ENCODE measurements at places on chromosomes 1 and 21.
A peak's percentile ranks its signal among the peaks of the same experiment; 100 is the strongest.

GRCh38 chr1:32100807-32101708 lies 6.8 kb upstream of the KPNA6 start:
- no peak for DNase-seq

GRCh38 chr1:3772027-3772714 lies 378 bp upstream of the SMIM1 start:
- DNase-seq: peak; percentile 83

DNA sequence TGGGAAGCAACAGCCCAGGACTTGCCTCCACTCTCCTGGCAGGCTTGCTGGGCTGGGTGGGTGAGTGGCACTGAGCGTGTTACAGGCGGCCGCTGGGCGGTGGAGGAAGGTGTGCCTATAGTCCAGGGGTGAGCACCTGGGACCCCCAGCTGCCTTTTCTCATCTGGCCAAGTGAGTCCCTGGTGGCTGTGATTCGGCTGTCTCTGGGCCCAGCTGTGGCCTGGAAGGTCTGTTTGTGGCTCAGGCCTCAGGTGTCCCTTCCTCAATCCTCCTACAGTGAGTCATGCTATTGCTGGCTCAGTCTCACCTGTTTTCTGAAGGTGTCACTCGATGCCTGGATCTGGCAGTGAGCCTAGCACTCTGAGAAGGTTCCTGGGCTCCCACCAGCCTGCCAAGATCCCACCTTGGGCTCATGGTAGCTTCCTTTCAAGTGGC lies 564.2 kb downstream of the PTPRU start:
- no peak for DNase-seq

DNA sequence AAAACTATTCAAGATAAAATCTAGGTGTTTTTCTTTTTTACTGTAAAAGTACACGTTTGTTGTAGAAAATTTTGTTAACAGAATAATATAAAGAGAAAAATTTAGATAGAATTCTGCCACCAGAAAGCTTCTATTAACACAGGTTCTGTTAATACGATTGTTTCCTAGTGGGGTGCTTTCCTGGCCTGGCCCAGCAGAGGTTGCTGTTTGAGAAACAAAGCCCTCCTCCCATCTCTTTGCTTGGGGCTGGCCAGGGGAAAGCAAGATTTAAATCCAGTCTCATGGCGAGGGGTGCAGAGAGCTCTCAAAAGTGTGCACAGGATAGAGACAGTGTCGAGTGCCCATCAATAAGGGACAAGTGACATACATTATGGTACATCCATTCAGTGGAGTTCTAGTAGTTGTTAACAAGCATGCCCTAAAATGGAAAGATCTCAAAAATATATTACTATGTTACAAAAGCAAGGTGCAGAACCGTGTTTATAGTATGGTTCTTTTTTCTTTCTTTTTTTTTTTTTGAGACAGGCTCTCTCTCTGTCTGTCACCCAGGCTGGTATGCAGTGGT lies 14.6 kb upstream of the ACBD3 start:
- no peak for DNase-seq

GRCh38 chr21:46284733-46285132 lies 678 bp downstream of the MCM3AP start:
- no peak for DNase-seq

DNA sequence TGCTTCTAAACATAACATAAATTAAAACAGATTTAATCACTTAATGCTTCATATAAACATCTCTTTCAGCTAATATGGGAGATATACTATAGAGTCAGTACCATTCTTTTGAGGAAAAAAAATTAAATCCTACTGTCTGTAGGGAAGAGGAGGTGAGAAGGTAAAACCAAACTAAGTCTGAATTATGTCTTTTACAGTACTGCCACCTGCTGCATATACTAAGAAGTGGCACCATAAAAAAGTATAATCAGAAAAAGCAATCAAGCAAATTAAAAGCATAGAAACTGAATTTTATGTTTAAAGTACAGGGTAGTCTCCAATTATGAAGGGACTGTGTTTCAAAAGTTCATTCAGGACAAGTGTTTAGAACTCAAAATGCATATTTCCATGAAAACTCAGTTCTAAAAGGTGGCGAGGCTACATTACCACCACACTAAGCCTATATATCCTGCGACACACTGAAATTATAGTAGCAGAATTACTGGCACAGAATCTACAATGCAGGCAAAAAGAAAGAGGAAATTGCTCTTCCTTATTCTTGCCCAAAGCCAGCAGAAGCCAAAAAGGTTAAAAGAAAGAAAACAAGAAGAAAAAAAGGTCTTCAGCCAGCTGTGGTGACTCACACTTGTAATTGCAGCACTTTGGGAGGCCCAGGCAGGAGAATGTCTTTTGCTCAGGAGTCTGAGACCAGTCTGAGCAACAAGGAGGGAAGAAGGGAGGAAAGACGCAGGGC lies 9.0 kb downstream of the NSL1 start:
- DNase-seq: no peak

- DNase-seq: no peak
These were observed 144.8 kb downstream of the ST6GALNAC3 start for GRCh38 chr1:76219366-76219818.

GRCh38 chr1:61388566-61388965 lies 306.2 kb downstream of the NFIA start:
- no peak for DNase-seq

DNA sequence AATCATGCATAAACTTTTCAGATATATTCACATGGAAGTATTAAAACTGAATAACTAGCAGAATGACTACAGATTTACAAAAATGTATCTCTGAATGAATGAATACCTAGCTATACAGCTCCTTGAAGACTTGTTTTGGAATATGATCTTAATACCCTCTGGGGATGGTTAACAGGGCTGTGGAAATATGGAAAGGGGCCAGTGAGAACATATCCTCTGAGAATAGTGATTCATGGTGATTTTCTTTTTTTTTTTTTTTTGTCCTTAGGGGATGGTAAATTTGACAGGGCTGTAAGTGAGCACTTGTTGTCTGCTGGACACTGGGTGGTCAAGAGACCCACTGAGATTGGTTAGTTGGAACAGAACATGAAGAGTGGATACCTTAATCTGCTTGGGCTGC lies 80.7 kb upstream of the HP1BP3 start:
- no peak for DNase-seq

- DNase-seq: no peak
These were observed 112.5 kb upstream of the SPAG17 start for GRCh38 chr1:118297521-118297920.

DNA sequence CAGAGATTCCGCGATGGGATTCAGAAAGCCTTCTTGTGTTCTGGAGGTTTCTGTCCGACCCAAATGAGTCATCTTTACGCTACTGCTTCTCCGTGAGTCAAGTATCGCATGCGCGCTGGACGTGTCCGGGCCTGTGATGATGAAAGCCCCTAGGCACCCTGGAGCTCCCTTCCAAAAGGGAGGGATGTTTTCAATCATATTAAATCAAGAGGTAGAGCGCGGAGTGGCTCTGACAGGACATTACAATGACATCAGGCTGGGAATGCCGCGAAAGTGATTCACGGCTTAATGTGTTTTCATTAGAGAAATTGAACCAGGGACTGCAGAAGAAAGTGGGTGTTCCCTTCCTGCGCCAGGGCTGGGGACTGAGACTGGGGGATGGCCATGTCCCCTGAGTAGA lies 48.5 kb downstream of the AJAP1 start:
- no peak for DNase-seq

- DNase-seq: no peak
These were observed 621.0 kb downstream of the ADGRL2 start for GRCh38 chr1:82421782-82422181.

GRCh38 chr1:36400514-36400824 lies 2.8 kb upstream of the LSM10 start:
- DNase-seq: no peak

DNA sequence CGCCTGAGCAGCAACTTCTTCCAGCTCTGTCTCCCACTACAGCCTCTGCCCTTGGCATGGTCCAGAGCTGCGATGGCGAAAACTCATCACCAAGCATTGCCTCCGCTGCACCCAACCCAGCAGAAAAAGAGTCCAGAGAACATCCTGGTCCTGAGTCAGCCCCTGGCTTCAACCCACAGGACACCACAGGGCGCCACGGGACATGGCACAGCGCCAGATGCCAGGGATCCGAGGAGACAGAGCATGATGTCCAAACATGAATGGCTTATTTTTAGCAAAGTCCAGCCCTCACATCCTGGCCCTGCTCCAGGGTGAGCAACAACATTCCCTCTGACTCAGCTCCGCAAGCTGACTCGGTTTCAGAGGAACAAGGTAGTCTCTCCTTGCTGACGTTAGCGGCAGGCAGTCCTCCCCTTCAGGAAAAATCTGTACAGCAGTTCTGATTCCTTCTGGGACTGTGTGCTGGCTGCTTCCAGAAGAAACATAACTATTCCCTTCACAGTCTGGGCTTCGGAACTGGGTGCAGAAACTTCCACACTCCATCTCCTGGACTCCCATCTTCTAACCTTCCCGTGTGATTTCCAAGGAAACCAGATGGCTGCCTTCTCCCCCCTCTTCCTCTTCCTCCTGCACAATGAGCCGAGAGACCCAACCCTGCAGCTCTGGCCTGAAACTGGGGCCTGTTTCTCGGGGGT lies 131.3 kb downstream of the TOMM20 start:
- no peak for DNase-seq

GRCh38 chr21:16124378-16125138 lies 394.8 kb downstream of the USP25 start:
- no peak for DNase-seq

DNA sequence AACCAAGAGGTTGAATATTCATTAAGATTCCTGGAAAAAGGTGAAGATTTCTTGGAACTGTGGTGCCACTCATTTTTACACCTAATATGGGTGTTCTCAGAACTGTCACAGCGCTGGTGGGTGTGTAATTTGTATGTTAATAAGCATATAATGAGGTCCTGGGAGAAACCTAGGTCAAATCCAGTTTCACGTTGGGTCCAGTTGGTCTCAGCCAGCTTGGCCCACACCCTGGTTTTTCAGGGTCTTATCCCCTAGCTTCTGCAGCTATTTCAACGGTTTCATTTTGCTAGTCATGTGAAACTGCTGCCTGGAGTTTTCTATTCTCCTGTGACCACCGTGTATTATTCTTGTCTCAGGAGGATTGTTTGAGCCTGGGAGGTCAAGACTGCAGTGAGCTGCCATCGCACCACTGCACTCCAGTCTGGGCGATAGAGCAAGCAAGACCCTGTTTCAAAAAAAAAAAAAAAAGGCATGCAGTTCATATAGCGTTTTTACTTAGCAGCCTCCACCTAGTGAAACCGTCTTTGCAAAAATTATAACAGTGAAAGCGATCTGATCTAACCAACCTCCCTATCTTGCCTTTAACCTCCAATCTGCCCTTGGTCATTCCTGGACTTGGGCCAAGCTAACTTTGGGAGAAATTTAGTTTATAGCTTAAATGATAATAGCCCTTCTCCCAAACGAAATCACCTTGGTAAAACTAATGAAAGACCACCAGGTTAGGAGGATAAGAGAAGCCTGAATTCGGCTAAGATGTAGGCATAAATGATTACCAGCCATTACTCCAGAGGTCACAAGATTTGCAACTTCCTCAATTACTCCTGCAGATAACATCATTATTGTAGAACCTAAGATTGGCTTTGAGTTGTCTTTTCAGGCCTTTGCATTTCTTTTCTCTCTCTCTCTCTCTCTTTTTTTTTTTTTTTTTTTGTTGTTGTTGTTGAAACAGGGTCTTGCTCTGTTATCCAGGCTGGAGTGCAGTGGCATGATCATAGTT lies 44.0 kb downstream of the PTAFR start:
- no peak for DNase-seq

DNA sequence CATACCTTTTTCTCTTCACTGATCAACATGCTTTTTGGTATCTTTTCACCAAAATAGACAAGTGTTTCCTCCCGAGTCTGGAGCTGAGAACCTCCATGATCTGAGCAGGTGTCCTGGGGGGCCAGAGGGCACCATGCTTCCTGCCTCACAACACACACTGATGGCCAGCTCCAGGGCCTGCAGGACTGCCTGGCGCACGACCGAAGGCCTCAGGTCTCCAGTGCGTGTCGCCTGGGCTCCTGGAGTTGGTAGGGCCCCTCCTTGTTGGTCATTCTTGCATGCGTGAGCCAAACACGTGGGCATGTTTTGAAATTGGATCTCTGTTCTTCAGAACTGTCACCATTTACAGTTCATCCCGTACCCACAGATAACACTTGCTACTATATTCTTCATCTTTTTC lies 64.4 kb downstream of the SLC37A1 start:
- no peak for DNase-seq

DNA sequence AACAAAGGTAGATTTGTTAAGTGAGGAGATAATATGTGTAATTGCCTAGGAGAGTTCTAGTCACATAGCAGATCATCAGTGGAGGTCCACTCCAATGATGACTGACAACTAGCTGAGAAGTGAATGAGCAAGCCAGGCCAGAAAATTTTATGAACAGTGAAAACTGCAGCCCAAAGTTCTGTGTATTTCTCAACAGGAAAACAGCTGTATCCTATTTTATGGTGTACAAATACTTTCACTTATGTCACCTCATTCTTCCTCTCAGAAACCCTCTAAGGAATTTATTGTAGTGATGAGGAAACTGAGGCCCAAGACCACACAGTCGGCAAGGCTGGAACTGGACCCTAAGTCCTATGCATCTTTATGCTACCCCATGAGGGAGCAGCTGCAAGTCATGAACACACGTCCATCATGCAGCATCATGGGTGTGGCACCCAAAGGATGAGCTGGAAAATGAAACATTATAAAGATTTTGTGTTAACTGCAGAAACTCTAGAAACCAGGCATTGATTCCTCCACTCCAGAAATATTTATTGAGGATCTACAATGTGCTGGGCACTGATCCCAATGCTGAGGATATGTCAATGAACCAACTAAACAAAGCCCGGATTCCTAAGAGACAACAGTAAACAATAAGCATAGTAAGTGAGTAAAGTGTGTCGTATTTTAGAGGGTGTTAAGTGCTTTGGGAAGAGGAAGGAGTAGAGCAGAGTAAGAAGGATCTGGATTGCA lies 99.5 kb upstream of the DUSP10 start:
- no peak for DNase-seq

GRCh38 chr1:168893359-168893801 lies 164.4 kb upstream of the DPT start:
- DNase-seq: no peak

- DNase-seq: no peak
These were observed 74.5 kb upstream of the S1PR1 start for GRCh38 chr1:101162300-101162699.

DNA sequence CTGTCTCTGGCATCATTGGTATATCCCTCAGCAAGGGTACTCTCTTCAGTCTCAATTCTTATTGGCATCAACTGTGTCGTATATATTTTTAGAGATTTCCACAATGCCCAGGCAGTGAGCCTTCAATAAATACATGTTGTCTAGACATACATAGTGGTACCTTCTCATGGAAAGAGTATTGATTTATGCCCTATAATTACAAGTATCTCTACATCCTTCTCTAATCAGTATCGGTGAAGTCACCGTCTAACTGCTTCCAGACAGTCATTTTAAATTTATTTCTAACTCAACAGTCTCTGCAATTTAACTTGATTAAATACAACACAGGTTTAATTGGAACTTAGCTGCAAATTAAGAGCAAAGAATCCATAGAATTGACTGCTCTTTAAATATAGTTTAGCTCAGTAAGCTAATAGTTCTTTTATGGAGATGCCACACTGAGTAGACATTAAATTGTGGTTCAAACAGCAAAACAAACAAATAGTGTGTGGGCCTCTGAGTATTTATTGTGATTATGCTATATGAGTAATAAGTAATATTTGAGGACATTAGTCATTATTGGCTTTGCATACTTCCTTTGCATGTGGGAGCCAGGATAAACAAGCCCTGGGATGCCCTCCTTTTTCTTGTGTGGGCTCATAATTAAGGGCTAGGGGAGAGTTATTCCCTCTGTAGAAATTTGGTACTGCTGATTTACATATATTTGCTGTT lies 126.9 kb upstream of the DUSP10 start:
- DNase-seq: no peak

GRCh38 chr1:3904843-3905185 lies 4.7 kb upstream of the C1orf174 start:
- DNase-seq: no peak

GRCh38 chr1:206573319-206573718 lies 38.9 kb downstream of the EIF2D start:
- DNase-seq: no peak

Measured in stimulated activated CD4-positive, alpha-beta T cell treated with anti-CD3 and anti-CD28 coated beads, Interleukin-4, amount 100 ng/mL, for 4 hours (primary cell).